ENCODE measurements at places on chromosomes 3 and 15. TPM values are rescaled to one million over a fixed set of nuclear protein-coding genes. Genes with fewer than 3 reads are reported as not detected.

The SPINT1 gene
- 306 TPM for total RNA-seq

The ALDH1L1 gene
- total RNA-seq, result 1.0 TPM

The CPN2 gene
- not detected for total RNA-seq

GRCh38 chr3:55272031-55272645 is 215.0 kb downstream of the WNT5A start:
- DNase-seq, result no peak
